Activated effector memory CD4-positive, alpha-beta T cell treated with Interleukin-2 at 50 U/mL for 16 hours (primary cell): ENCODE measurements at places on chromosomes 7 and 10.

DNA sequence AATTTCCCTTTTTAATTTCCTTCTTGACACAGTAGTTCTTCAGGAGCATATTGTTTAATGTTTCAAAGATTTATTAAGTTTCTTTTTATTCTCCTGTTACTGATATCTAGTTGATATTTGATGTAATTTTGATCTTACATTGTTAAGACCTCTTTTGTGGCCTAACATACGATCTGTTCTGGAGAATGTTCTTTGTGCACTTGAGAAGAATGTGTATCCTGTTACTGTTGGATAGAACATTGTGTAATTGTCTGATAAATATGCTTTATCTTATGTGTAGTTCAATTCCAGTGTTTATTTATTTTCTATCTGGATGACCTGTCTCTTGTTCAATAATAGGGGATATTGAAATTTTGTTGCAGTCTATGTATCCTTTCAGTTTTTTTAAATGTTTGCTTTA lies 106.7 kb downstream of the ITGB1 start:
- no peak for DNase-seq

DNA sequence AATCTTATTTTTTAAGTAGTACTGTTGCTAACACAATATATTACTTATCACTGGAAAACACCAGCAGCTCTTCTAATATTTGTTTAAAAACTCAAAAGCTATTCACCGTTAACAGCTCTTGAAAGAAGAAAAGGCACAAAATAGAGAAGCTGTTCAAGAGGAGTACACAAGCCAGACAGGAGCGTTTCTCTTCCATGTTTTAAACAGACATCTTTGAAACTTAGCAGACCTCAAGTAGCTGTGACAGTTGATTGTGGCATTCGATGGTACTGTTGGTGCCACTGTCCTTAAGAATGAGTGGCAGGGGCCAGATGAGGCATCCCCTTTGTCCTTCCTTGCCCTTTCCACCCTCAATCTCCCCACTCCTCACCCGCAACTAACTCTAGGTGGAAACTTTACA lies 81.6 kb upstream of the PRR15 start:
- no peak for DNase-seq

DNA sequence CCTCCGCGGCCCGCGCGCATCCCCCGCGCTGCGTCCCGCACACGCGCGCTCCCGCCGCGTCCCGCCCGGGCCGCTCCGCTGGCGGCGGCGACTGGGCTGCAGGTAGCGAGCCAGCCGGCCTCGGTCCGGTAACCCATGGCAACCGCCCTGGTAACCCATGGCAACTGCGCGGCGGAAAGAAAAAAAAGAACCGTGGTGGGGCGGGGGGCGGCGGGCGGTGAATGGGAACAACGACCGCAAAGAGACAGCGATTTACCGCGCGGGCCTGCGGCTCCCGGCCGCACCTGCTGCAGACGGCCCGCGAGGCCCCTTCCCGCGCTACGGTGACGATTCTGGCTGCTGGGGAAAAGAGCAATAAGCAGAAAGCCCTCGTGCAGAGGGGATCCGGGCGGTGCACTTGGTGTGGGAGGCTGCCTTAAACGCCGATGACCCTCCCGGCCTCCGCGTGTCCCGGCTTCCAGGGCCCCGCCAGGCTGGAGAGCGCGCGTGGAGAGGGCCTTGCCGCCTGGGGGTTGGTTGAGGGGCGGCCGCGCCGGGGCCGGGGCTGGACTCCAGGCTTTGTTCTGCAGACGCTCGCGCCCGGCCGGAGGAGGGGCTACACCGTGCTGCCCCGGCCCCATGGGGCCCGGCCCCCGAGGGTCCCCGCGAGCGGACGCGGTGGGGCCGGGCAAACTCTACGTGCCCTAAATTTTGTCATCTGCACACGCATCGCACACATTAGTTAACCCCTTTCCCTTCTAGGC lies 84.7 kb downstream of the SNX10 start:
- DNase-seq: no peak

DNA sequence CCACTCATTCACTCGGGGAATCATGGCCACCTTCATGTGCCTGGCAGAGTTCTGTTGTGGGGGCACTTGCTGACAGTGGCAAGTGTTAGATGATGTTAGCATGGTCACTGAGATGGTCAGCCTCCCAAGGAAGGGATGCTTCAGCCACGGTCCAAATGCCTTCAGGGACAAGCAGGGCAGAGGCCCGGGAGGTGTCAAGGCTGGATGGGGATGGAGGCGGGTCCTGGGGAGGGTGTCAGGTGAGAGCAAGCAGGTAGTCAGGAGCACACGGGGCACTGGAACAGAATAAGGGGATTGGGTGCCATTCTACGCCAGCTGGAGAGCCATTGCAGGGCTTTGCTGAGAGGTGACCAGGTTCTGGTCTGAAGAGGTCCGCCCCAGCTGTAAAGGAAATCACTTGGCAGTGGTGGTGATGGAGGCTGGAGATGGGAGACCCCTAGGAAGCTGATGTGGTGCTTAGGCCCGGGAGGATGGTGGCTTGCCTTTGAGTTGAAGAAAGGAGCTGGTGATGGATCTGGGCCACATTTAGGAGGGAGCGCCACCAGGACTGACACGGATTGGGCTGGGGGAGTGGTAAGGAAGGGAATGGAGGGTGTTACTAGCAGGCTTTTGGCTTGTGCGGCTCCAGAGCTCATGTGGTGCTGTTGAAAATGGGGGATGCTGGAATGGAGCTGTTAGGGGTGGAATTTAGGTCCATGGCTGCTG lies 24.1 kb downstream of the AGAP3 start:
- DNase-seq: no peak

DNA sequence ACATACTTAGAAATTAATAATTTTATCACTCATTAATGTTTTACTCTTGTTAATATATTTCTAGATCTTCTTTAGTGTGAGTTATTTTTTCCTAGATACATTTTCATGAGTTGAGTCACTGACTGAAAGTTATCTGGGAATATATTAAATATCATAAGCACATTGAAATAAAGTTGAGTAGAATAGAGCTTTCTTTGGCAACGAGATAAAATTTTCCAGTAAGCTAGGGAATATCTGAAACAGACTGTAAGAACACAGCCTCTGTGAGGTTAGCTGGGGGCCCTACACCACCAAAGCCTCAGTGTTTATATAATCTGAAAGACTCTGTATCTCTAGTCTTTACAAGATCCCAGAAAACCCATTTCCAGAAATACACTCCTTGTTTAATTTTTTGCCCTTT lies 347.8 kb upstream of the PLXDC2 start:
- DNase-seq: no peak

GRCh38 chr7:36735172-36735571 lies 10.9 kb upstream of the AOAH start:
- DNase-seq: no peak

DNA sequence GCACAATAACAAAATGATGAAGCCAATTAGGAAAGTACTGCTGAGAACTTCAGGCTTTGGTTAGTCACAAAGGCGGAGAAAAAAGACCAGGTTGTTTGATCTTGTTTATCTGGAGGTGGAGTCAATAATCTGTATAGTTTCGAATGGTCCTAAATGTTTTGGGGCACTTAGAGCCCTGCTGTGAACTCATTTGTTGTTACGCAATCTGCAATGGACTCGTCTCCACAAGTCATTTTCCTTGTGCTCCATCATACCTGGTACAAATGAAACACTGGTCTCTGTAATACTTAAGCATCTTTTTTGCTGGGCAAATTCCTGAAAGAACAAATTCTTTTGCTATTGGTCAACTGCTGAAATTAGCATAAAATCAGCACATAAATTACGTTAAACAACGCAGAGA lies 430.5 kb downstream of the GATA3 start:
- no peak for DNase-seq

GRCh38 chr7:134851141-134851540 lies 71.7 kb downstream of the CALD1 start:
- no peak for DNase-seq

DNA sequence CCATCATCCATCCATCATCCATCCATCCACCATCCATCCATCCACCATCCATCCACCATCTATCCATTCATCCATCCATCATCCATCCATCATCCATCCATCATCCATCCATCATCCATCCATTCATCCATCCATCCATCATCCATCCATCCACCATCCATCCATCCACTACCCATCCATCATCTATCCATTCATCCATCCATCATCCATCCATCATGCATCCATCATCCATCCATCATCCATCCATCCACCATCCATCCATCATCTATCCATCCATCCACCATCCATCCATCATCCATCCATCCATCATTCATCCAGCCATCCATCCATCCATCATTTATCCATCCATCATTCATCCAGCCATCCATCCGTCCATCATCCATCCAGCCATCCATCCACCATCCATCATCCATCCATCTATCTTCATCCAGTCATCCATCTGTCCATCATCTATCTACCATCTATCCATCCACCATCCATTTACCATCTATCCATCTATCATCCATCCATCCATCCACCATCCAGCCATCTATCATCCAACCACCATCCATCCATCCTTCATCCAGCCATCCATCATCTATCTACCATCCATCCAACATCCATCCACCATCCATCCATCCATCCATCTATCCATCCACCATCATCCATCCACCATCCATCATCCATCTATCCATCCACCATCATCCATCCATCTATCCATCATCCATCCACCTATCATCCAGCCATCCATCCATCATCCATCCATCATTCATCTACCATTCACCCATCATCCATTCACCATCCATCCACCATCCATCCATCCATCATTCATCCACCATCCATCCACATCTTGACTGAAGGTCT lies 153.8 kb downstream of the SH3PXD2A start:
- DNase-seq: no peak

- DNase-seq: no peak
Measured at GRCh38 chr10:3036155-3037021, 31.0 kb upstream of the PFKP start.

DNA sequence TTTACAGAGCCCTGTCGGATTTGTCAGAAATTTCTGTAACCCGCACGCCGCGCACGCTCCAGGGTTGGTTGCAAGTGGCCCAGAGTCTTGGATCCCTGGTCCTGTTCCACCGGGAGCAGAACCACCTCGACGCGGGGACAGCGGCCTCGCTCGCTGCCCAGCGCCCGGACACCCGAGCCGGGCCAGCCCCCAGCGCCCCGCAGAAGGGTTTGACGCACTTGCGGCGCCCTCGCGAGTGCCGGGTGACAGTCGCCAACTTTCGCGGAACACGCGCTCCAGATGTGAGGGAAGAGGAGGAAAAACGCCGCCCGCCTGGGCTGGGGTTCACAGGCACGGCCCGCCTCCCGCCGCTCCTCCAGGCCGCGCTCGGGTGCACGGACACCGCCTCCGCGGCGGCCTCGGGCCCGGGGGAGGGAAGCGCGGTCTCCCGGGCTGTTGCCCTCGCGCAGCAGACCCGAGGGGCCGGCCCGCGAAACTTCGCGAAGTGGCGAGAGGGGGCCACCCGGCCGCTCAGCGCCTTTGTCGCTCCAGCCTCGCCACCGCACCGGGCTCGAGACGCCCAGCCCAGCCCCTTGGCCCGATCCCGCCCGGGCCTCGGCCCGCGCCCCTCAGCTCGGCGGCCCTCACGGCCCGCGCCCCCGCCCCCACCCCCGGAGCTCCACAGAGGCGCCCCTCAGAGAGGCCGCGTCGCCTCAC lies 514 bp downstream of the RNF216 start:
- no peak for DNase-seq

- DNase-seq: no peak
Measured at GRCh38 chr10:129784291-129784690, 179.8 kb downstream of the EBF3 start.

GRCh38 chr7:122123746-122124145 lies 20.3 kb downstream of the AASS start:
- DNase-seq: no peak

GRCh38 chr7:50221028-50221427 lies 83.5 kb upstream of the IKZF1 start:
- DNase-seq: no peak

GRCh38 chr7:27031289-27032172 lies 64.3 kb downstream of the HOXA1 start:
- no peak for DNase-seq

- DNase-seq: no peak
Measured at GRCh38 chr7:107816011-107816566, 13.1 kb upstream of the SLC26A3 start.

DNA sequence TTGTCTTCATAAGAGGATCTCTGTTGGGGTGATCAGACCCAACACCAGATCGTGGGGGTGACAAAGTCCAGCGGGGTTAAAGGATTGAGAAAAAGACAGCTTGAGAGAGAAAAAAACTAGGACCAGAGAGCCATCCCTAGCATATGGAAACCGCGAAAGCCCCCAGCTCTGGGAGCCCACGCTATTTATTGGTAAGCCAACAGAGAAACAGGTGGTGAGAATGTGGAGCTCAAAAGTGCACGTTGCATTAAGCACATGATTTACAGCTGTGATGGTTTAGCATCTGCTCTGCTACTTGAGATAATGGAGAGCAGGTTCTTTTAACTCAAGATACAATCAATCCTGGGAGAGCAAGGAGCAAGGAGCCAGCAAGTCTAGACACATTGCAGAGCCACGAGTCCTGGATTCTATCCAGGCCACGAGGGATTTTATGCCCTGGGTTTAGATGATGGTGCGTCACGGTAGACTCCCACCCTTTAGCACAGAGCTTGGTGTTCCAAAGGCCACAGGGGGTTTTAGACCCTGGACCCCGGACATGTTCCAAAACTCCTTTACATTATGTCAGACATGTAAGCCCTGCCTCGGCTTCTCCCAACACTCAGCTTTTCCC lies 755.2 kb upstream of the SORCS1 start:
- DNase-seq: no peak

- no peak for DNase-seq
Measured at GRCh38 chr7:141013345-141013715, 1.4 kb downstream of the MRPS33 start.

DNA sequence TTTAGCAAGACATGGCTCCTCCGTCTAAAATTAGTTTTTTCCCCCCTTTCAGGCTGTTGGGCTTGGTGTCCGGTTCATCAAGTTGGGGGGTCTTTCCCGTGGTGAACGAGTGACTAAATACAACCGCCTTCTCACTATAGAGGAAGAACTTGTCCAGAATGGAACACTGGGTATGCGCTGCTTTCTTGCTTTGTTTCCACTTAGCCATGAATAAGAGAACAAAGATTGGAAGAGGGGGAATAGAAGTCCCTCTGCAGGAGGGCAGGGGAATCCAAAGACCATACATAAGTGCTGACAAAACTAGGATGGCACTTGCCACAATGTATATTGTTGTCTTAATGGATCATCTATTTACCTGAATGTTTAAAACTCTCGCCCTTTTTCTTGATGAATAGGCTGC lies 30.5 kb downstream of the ENO4 start:
- DNase-seq: no peak

DNA sequence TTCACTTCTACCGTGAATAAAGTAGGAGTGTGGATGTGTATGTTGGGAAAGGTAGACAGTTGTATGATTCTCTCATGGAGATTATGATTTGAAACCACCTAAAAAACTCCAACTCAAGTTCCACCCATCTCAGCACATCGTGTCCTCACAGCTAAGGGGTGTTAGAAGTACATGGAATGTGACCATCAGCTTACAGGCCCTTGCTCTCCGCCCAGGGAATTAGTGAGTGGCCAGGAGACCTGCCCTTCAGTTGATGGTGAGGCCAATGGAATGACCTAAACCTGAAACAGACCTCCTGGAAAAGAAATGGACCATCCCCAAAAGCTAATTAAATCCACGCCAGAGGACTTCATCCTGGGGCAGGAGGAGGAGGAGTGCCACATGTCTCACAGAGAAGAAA lies 2.1 kb upstream of the WNT2 start:
- DNase-seq: no peak

GRCh38 chr10:72250666-72251065 lies 23.1 kb upstream of the DDIT4 start:
- no peak for DNase-seq

- DNase-seq: no peak
Measured at GRCh38 chr7:1811850-1812508, 141.9 kb downstream of the ELFN1 start.
